A549 treated with GW870086 at 1 μM for 4 hours (cell line): ENCODE measurements at places on chromosomes 1 and 21. TPM values are rescaled to one million over a fixed set of nuclear protein-coding genes. Genes with fewer than 3 reads are reported as not detected.

Gene FMO1
- not detected in 5 replicates for total RNA-seq

Gene OR6K6
- total RNA-seq = not detected in 5 replicates

Gene DENND2C
- total RNA-seq = 0.42 to 0.49 TPM (median 0.46 TPM) in 5 replicates

Gene AGT
- total RNA-seq = 0.07 to 0.29 TPM (median 0.17 TPM) in 4 of 5 replicates, not detected in the other

Gene FAM177B
- total RNA-seq = not detected in 5 replicates

Gene DPH5
- total RNA-seq = 25.8 to 35.7 TPM (median 32.3 TPM) in 5 replicates

Gene ATP6V1G3
- total RNA-seq = not detected in 5 replicates

Gene SPATC1L
- 0.15 to 0.34 TPM (median 0.22 TPM) in 4 of 5 replicates, not detected in the other for total RNA-seq

Gene BMP8B
- 4.4 to 5.5 TPM (median 5.0 TPM) in 5 replicates for total RNA-seq

Gene MYCL
- total RNA-seq = 1.3 to 1.7 TPM (median 1.5 TPM) in 5 replicates

Gene FCGR3B
- total RNA-seq = not detected in 5 replicates

Gene GPR153
- 1.5 to 2.3 TPM (median 2.0 TPM) in 5 replicates for total RNA-seq

Gene CCDC30
- total RNA-seq = 0.44 to 1.2 TPM (median 0.64 TPM) in 5 replicates
